ENCODE measurements at places on chromosomes 16 and 17. TPM values are rescaled to one million over a fixed set of nuclear protein-coding genes. Genes with fewer than 3 reads are reported as not detected.

DNA sequence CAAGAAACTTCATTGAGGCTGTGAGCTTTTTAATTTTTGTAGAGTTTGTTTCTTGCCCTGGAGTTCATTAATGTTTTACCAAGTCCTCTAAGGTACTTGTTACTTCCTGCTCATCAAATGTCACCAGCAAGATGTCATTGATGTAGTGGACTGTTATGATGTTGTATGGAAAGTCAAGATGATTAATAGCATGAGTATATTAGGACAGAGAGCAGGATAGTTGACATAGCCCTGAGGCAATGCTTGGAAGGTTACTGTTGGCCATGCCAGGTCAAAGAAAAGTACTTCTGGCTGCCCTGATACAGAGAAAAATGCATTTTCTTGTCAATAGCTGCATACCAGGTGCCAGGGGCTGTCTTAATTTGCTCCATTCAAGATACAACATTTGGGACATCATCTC lies 6.7 kb downstream of the KRTAP1-5 start:
- no peaks in the 10 kb centered on the region for H3K4me1 ChIP-seq
- no peaks in the 10 kb centered on the region for H3K36me3 ChIP-seq
- no peak overlapping the region for H3K27ac ChIP-seq

Gene KRTAP2-1
- not detected for total RNA-seq

DNA sequence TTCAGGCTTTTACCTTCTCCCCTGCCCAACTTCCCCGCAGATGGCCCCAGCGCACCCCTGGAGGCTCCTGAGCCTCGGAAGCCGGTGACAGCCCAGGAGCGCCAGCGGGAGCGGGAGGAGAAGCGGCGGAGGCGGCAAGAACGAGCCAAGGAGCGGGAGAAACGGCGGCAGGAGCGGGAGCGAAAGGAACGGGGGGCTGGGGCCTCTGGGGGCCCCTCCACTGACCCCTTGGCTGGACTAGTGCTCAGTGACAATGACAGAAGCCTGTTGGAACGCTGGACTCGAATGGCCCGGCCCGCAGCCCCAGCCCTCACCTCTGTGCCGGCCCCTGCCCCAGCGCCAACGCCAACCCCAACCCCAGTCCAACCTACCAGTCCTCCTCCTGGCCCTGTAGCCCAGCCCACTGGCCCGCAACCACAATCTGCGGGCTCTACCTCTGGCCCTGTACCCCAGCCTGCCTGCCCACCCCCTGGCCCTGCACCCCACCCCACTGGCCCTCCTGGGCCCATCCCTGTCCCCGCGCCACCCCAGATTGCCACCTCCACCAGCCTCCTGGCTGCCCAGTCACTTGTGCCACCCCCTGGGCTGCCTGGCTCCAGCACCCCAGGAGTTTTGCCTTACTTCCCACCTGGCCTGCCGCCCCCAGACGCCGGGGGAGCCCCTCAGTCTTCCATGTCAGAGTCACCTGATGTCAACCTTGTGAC lies 3.6 kb downstream of the MAPK7 start:
- DNase-seq, result no peak
- H3K36me3 ChIP-seq, result peaks cover 13% of the 10 kb centered on the region
- no peak overlapping the region for H3K4me3 ChIP-seq
- no peak overlapping the region for H3K27ac ChIP-seq

Gene TUBB3
- total RNA-seq, result 0.38 TPM

GRCh38 chr17:72476575-72476986 lies 355.8 kb downstream of the SOX9 start:
- DNase-seq, result no peak
- peaks cover 37% of the 10 kb centered on the region for H3K27me3 ChIP-seq
- H3K27ac ChIP-seq, result no peak overlapping the region
- H3K36me3 ChIP-seq, result no peaks in the 10 kb centered on the region
- no peaks in the 10 kb centered on the region for H3K4me1 ChIP-seq

- H3K4me1 ChIP-seq, result no peaks in the 10 kb centered on the region
- H3K27me3 ChIP-seq, result no peaks in the 10 kb centered on the region
Observed at GRCh38 chr17:19713462-19713861, 2.9 kb downstream of the SLC47A2 start.

Gene ARL5C
- total RNA-seq, result not detected

Gene MYOCD
- total RNA-seq, result not detected

Gene NIP7
- total RNA-seq, result 36.8 TPM

- H3K27ac ChIP-seq, result no peak overlapping the region
- H3K4me3 ChIP-seq, result no peak overlapping the region
- peaks cover 55% of the 10 kb centered on the region for H3K27me3 ChIP-seq
- H3K36me3 ChIP-seq, result no peaks in the 10 kb centered on the region
- H3K4me1 ChIP-seq, result peaks cover 12% of the 10 kb centered on the region
- no peak for DNase-seq
Observed at GRCh38 chr16:86579268-86580062, 1.1 kb downstream of the FOXL1 start.

DNA sequence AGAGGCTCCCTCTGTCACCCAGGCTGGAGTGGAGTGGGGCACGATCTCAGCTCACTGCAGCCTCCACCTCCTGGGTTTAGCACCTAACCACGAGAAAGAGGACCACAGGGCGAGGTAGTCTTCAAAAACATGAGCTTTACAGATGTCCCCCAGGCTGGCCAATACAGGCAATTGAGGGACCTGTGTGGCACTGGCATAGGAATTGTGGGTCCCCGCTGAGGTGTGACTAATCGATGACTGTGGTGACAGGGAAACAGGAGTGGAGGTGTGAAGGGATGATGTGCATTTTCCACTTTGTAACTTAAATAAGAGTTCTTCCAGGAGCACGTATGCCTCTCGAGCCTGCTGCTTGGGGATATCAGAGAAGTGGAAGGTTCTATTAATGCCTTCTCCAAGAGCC lies 12.6 kb upstream of the ARHGAP17 start:
- peak; percentile 69 for DNase-seq
- no peak overlapping the region for H3K4me3 ChIP-seq
- no peaks in the 10 kb centered on the region for H3K36me3 ChIP-seq
- peak overlapping the region; percentile 43 for H3K27ac ChIP-seq
- H3K27me3 ChIP-seq, result no peaks in the 10 kb centered on the region

DNA sequence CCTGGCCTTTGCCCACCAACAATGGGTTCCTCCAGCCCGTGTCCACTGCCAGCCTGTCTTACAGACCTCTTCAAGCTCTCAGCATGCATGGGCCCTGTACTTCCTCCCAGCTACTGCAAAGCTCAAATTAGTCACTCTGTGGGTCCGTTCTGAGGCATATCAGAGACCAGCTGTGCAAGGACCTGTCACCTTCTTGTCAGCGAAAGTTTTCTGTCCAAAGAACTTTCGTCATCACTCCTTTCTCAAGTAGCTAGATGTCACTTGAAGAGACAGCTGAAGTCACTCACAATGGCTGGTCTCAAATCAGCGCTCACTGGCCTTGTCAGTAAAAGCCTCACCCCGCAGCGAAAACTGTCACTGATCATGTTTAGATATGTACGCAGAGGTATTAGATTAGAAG lies 91.4 kb upstream of the DYNLRB2 start:
- no peaks in the 10 kb centered on the region for H3K4me1 ChIP-seq
- DNase-seq, result no peak
- H3K4me3 ChIP-seq, result no peak overlapping the region
- H3K36me3 ChIP-seq, result no peaks in the 10 kb centered on the region
- no peak overlapping the region for H3K27ac ChIP-seq

GRCh38 chr17:49397586-49397985 lies 17.1 kb downstream of the PHB1 start:
- peaks cover 4% of the 10 kb centered on the region for H3K4me1 ChIP-seq
- H3K27ac ChIP-seq, result no peak overlapping the region
- no peak for DNase-seq
- no peaks in the 10 kb centered on the region for H3K27me3 ChIP-seq
- H3K4me3 ChIP-seq, result no peak overlapping the region

Gene PRR35
- not detected for total RNA-seq

- DNase-seq, result no peak
- peaks cover 24% of the 10 kb centered on the region for H3K27me3 ChIP-seq
- no peak overlapping the region for H3K4me3 ChIP-seq
- H3K4me1 ChIP-seq, result peaks cover 4% of the 10 kb centered on the region
- H3K27ac ChIP-seq, result no peak overlapping the region
- H3K36me3 ChIP-seq, result no peaks in the 10 kb centered on the region
Observed at GRCh38 chr17:1913702-1914101, 83.9 kb downstream of the RPA1 start.

DNA sequence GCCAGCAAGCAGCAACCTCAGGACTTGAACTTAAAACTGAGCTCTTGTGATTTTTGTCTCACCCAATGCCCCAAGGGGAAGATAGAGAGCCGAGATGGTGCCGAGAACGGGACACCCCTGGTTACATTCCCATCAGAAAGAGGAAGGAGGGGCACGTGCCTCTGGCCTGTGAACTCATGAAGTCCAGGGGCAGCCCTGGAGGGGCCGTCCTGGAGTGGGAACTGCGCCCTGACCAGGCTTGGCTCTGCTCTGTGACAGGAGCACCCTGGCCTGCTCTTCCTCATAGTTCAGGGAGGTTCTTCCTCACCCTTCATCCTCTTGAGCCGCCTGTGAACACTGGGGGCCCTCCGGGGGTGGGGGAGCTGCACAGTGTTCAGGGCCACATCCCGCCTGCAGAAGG lies 130.3 kb upstream of the FOXF1 start:
- H3K27me3 ChIP-seq, result peaks cover 13% of the 10 kb centered on the region
- no peaks in the 10 kb centered on the region for H3K36me3 ChIP-seq
- H3K4me3 ChIP-seq, result no peak overlapping the region
- no peak overlapping the region for H3K27ac ChIP-seq

- no peak overlapping the region for H3K4me3 ChIP-seq
- H3K36me3 ChIP-seq, result no peaks in the 10 kb centered on the region
- no peak for DNase-seq
- H3K27me3 ChIP-seq, result peaks cover 4% of the 10 kb centered on the region
- H3K27ac ChIP-seq, result no peak overlapping the region
Observed at GRCh38 chr16:87044829-87045228, 272.4 kb downstream of the C16orf95 start.

DNA sequence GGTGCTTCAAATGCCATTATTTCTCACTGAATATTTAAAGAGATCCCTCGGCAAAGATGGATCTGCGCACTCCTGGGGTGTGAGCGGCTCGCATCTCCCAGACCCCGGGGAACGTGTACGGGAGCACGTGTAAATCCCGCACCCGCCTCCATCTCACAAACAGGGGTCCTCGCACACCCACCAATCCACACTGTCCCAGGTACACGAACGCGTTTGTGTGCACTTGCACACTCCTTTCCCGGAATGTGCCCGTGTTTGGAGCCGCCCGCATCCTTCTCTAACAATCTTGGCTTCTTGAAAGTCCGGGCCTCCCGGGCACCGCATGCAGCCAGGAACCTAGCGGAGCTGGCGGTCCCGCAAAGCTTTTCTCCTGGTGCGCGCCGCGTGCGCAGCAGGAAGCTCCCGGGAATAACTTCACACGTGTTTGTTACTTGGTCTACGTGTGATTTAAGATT lies 2.5 kb upstream of the SALL1 start:
- peaks cover 15% of the 10 kb centered on the region for H3K4me1 ChIP-seq
- no peak for DNase-seq
- no peaks in the 10 kb centered on the region for H3K36me3 ChIP-seq
- H3K27me3 ChIP-seq, result peaks cover 66% of the 10 kb centered on the region

GRCh38 chr17:36911001-36911400 lies 26.3 kb upstream of the LHX1 start:
- no peaks in the 10 kb centered on the region for H3K36me3 ChIP-seq
- H3K4me1 ChIP-seq, result no peaks in the 10 kb centered on the region
- H3K27ac ChIP-seq, result no peak overlapping the region

Gene RFWD3
- 124 TPM for total RNA-seq

Gene G6PC1
- not detected for total RNA-seq

GRCh38 chr17:64180089-64181073 lies 50.4 kb upstream of the ERN1 start:
- no peaks in the 10 kb centered on the region for H3K27me3 ChIP-seq
- peaks cover 14% of the 10 kb centered on the region for H3K36me3 ChIP-seq
- DNase-seq, result no peak

DNA sequence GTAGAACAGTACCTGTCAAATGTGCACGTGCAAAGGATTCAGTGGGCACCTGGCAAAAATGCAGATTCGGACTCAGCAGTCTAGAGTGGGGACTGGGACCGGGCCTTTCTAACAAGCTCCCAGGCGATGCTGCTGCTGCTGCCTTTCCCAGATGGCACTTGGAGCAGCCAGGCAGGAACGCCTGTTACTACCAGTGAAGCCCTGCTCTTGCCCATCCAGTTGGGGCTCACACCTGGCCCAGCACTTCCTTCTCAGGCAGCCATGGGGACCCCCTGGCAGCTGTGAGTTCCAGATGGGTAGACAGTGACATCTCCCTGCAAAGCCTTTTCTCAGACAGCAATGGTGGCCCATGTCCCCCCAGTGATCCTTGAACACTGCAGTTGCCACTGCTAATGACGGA lies 30.4 kb downstream of the KDM8 start:
- no peak for DNase-seq
- no peaks in the 10 kb centered on the region for H3K27me3 ChIP-seq
- H3K4me3 ChIP-seq, result no peak overlapping the region
- peak overlapping the region; percentile 98 for H3K27ac ChIP-seq

DNA sequence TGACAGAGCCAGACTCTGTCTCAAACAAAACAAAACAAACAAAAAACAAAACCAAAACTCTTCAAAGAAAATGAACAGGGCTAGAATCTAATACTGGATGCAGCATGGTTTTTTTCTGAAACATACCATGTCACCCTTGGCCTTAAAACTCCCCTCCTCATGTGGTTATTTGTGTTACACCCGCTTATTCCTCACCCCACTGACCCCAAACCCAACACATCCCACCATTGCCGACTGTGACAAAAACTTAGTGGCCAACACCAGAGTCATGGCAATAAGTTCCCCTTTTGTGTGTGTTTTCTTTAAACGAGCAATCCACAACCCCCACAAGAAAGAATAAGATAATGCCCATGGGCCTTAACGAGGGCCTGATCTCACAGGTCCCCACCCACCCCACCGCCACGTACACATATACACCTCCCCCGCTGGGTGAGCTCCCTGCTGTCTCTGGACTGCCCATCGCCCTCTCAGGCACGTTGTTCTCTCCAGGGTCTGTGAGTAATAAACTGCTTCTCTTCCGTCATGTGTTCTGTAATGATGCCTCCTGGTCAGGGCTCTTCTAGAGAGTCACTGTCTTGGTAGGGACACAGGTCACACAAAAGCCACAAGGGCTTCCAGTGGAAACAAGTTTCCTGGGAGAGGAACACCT lies 16.8 kb upstream of the ENGASE start:
- no peaks in the 10 kb centered on the region for H3K36me3 ChIP-seq
- H3K27me3 ChIP-seq, result peaks cover 2% of the 10 kb centered on the region
- no peak for DNase-seq
- H3K4me1 ChIP-seq, result no peaks in the 10 kb centered on the region
- H3K4me3 ChIP-seq, result no peak overlapping the region

DNA sequence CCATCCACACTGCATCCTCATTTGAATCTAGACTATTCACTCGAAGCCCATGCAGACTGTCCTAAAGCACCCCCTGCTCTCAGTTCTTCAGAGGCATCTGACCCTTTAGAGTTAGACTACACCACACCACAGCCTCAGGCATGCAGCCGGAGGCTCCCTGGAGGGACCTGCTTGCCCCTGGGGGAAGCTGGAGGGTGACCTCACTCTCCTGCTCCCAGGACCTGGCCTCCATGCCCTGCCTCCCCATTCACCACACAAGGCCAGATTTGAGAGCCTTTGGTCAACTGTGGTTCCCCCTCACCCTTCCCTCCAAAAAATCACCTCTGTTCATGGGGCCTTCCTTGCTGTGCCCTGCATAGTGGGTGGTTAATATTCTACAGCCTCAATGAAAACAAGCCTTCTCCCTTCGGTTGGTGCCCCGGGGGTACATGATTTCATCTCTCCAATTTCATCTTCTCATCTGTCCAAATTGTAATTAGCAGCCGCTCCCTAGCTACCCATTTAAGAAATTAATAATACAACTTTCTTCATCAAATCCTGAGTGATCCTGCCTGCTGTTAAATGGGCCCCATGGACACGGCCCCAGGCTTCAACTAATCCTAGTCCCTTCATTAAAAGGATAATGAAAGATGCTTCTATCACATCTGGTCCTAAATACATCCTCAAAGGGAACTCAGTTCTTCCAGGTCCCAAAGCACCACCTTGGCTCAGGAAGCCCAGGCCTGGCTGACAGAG lies 24.4 kb downstream of the ABCC12 start:
- peaks cover 3% of the 10 kb centered on the region for H3K4me1 ChIP-seq
- H3K27ac ChIP-seq, result no peak overlapping the region
- DNase-seq, result no peak
- peaks cover 11% of the 10 kb centered on the region for H3K27me3 ChIP-seq
